Heart right ventricle (tissue), 16 donors: ENCODE measurements at places on chromosomes 1 and 21. TPM values are rescaled to one million over a fixed set of nuclear protein-coding genes. Genes with fewer than 3 reads are reported as not detected.

The MRPL24 gene
- total RNA-seq: 83.3 TPM

The OLIG2 gene
- not detected for total RNA-seq

The SELENOF gene
- total RNA-seq: 77.6 TPM

The CD101 gene
- 0.30 TPM for total RNA-seq

The LHX4 gene
- not detected for total RNA-seq

The FGR gene
- 4.1 TPM for total RNA-seq

- no peaks in the 10 kb centered on the region for H3K36me3 ChIP-seq
- no peak for DNase-seq
- H3K4me3 ChIP-seq: no peak overlapping the region
- peaks cover 20% of the 10 kb centered on the region for H3K4me1 ChIP-seq
- no peaks in the 10 kb centered on the region for H3K27me3 ChIP-seq
- H3K27ac ChIP-seq: no peak overlapping the region
Observed at GRCh38 chr1:209655411-209656231, 3.4 kb upstream of the LAMB3 start.

GRCh38 chr1:116850436-116850835, 59.3 kb upstream of the PTGFRN start:
- no peaks in the 10 kb centered on the region for H3K36me3 ChIP-seq
- no peak overlapping the region for H3K4me3 ChIP-seq
- DNase-seq: no peak
- no peaks in the 10 kb centered on the region for H3K27me3 ChIP-seq

GRCh38 chr21:36917471-36918158, 48.9 kb downstream of the HLCS start:
- peak; percentile 16 for DNase-seq
- no peaks in the 10 kb centered on the region for H3K27me3 ChIP-seq
- no peak overlapping the region for H3K4me3 ChIP-seq
- H3K27ac ChIP-seq: no peak overlapping the region

GRCh38 chr1:117239467-117239866, 28.7 kb upstream of the VTCN1 start:
- H3K27ac ChIP-seq: no peak overlapping the region
- no peaks in the 10 kb centered on the region for H3K27me3 ChIP-seq
- peaks cover 9% of the 10 kb centered on the region for H3K4me1 ChIP-seq
- H3K4me3 ChIP-seq: no peak overlapping the region

- peak overlapping the region; percentile 25 for H3K27ac ChIP-seq
- H3K4me3 ChIP-seq: no peak overlapping the region
- H3K27me3 ChIP-seq: no peaks in the 10 kb centered on the region
- peaks cover 5% of the 10 kb centered on the region for H3K4me1 ChIP-seq
- no peaks in the 10 kb centered on the region for H3K36me3 ChIP-seq
Observed at GRCh38 chr1:10378081-10378841, 20.6 kb upstream of the PGD start.

- no peak overlapping the region for H3K4me3 ChIP-seq
- H3K27me3 ChIP-seq: no peaks in the 10 kb centered on the region
- H3K36me3 ChIP-seq: peaks cover 13% of the 10 kb centered on the region
- no peaks in the 10 kb centered on the region for H3K4me1 ChIP-seq
- no peak for DNase-seq
Observed at GRCh38 chr1:214386747-214387146, 105.8 kb downstream of the SMYD2 start.

DNA sequence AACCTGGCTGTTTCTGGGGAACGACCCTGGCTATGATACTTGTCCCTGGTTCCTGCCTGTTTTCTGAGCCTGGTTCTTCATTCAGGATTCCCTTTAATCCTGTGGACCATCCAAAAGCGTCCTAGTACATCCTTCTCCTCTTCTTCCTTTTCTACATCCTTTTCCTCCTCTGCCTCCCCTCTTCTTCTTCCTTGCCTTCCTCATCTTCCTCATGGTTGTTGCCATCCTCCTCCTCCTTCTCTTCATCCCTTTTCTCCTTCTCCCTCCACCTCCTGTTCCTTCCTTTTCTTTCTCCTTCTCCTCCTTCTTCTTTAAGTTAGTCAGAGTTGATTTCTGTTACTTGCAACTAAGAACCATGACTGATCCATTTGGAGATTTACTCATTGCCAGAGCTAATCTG, 197.8 kb downstream of the FOXD2 start:
- no peak overlapping the region for H3K27ac ChIP-seq
- no peak for DNase-seq
- H3K27me3 ChIP-seq: peaks cover 55% of the 10 kb centered on the region
- H3K36me3 ChIP-seq: no peaks in the 10 kb centered on the region
- no peak overlapping the region for H3K4me3 ChIP-seq

DNA sequence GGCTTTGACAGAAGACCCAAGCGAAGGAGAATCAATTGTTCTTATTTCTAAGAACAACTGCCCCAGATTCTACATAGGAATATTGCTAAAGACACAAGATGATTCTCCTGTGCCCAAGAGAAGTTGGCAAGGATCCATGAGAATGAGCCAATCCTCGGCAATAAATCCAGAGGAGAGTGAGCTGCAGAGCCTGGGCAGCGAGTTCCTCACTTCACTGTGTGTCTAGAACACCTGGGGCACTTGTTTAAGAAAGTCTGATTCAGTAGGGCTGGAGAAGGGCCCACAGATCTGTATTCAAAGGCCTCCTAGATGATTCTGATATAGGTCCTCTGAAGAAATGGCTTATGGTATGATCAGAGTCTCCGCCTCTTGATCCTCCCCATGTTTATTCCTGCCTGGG, 31.8 kb downstream of the GADD45A start:
- H3K36me3 ChIP-seq: no peaks in the 10 kb centered on the region
- no peak overlapping the region for H3K27ac ChIP-seq
- no peak for DNase-seq
- no peak overlapping the region for H3K4me3 ChIP-seq
- peaks cover 17% of the 10 kb centered on the region for H3K4me1 ChIP-seq
- H3K27me3 ChIP-seq: no peaks in the 10 kb centered on the region

DNA sequence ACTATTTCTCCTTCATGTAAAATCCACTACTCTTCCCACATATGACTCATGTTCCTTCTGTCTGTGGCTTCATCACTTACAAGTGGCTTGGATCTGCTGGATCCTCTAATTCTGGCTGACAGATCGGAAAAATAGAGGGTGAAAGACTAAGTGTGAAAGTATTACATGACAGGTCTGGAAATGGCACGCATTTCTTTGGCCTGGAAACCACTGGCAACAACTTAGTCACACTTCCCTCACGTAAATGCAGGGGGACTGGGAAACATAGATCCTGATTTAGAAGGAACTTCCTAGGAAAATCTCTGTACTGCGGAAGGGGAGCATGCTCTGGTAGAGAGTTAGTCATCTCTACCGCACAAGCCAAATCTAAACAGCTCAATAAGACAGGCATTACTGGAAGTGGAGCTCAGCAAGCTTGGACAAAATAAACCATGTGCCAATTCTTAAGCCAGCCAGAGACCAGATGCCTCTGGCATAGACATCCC, 305.4 kb upstream of the PTBP2 start:
- H3K27ac ChIP-seq: peak overlapping the region; percentile 28
- H3K36me3 ChIP-seq: no peaks in the 10 kb centered on the region
- H3K27me3 ChIP-seq: no peaks in the 10 kb centered on the region
- DNase-seq: peak; percentile 34
- H3K4me1 ChIP-seq: no peaks in the 10 kb centered on the region

- no peak overlapping the region for H3K27ac ChIP-seq
- peaks cover 33% of the 10 kb centered on the region for H3K4me1 ChIP-seq
- no peak for DNase-seq
- H3K4me3 ChIP-seq: no peak overlapping the region
Observed at GRCh38 chr1:205189131-205189530, 22.4 kb downstream of the DSTYK start.

GRCh38 chr1:95002164-95002539, 70.6 kb downstream of the ALG14 start:
- H3K27me3 ChIP-seq: no peaks in the 10 kb centered on the region
- no peaks in the 10 kb centered on the region for H3K36me3 ChIP-seq
- peak overlapping the region; percentile 10 for H3K27ac ChIP-seq
- no peak overlapping the region for H3K4me3 ChIP-seq

- no peaks in the 10 kb centered on the region for H3K27me3 ChIP-seq
- no peaks in the 10 kb centered on the region for H3K4me1 ChIP-seq
- DNase-seq: no peak
- H3K27ac ChIP-seq: no peak overlapping the region
- no peaks in the 10 kb centered on the region for H3K36me3 ChIP-seq
Observed at GRCh38 chr1:57963581-57963980, 539.7 kb upstream of the DAB1 start.

DNA sequence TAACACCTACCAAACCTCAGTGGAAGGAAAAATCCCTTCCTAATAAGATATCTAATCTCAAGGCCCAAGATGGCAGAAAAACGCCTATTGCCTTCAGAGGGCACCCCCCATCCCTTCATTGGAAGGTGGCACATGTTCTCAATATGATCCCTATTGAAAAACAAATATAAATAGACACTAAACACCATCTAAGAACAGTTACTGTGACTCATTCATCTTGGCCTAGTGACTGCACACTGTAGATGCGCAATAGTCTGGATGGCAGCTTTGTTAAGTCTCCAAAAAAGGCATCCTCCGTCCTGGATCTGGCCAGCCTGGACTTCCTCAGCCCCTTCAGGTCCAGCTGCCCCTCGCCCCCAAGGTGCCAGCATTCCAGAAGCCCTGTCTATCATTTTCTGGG, 121.9 kb downstream of the CAPN8 start:
- H3K36me3 ChIP-seq: no peaks in the 10 kb centered on the region
- H3K4me3 ChIP-seq: no peak overlapping the region
- H3K27ac ChIP-seq: no peak overlapping the region
- H3K27me3 ChIP-seq: peaks cover 13% of the 10 kb centered on the region

DNA sequence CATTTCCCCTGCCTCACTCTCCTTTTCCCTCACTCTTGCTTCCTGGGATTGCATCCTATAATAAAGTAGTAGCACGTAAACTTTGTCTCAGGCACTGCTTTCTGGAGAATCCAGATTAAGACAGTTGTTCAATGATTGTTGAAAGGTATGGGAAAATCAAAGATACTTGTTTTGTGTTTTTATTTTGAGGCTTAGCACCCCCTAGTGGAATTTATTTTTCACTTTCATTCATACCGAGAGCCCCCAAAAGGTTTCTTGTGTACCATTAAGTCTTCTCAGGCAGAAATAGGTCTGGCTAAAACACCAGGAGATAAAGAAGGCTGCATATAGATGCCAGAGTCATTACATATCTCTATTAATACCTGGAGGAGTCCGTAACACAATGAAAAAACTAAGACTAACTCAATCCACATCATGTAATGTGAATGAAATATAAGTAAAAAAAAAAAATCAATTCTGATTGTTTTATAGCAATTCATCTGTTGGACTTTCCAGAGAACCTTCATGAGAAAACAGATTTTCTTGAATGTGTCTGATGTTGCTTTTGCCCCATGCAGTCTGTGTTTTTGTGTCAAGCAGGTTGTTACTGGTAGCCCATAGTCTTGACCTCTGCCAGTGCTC, 103.5 kb downstream of the RPE65 start:
- no peaks in the 10 kb centered on the region for H3K36me3 ChIP-seq
- H3K4me1 ChIP-seq: peaks cover 7% of the 10 kb centered on the region

DNA sequence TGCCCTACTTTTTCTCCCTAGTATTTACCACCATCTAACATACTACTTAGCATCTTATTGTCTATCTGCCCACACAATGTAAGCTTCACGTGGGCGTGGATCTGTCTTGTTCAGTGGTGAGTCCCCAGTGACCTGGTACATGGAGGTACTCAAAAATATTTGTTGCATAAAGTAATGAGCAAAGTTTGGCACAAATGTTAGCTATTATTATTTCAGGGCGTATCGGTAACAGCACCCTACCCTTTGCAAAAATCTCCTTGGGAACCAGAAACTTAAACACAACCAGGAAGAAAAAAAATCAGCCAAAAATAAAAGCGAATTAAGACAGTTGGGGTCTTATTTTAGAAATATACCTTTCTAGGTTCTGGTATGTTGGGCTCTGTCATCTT, 454 bp upstream of the NENF start:
- no peak for DNase-seq
- H3K27ac ChIP-seq: peak overlapping the region; percentile 61
- no peaks in the 10 kb centered on the region for H3K27me3 ChIP-seq

GRCh38 chr1:36089393-36090121, 865 bp downstream of the ADPRS start:
- no peak for DNase-seq
- H3K27me3 ChIP-seq: peaks cover 16% of the 10 kb centered on the region
- peak overlapping the region; percentile 94 for H3K4me3 ChIP-seq
- H3K27ac ChIP-seq: peak overlapping the region; percentile 92
